ENCODE measurements at places on chromosomes 2 and 18.

- DNase-seq = peak; percentile 21
These were observed 25.3 kb upstream of the SMAD7 start for GRCh38 chr18:48975817-48976649.

DNA sequence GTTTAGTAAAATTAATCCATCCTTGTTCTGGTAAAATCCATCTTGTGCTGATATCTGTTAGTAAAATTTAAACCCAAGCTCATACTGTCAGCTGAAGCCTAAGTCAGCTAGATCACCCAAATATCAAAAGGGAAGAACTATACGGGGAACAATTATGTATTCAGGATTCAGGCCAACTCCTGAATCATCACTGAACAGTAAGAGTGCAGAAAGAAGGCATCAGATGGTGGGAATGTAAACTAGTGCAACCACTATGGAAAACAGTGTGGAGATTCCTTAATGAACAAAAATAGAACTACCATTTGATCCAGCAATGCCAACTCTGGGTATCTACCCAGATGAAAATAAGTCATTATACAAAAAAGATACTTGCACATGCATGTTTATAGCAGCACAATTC, 81.8 kb downstream of the RAPGEF4 start:
- DNase-seq = no peak

DNA sequence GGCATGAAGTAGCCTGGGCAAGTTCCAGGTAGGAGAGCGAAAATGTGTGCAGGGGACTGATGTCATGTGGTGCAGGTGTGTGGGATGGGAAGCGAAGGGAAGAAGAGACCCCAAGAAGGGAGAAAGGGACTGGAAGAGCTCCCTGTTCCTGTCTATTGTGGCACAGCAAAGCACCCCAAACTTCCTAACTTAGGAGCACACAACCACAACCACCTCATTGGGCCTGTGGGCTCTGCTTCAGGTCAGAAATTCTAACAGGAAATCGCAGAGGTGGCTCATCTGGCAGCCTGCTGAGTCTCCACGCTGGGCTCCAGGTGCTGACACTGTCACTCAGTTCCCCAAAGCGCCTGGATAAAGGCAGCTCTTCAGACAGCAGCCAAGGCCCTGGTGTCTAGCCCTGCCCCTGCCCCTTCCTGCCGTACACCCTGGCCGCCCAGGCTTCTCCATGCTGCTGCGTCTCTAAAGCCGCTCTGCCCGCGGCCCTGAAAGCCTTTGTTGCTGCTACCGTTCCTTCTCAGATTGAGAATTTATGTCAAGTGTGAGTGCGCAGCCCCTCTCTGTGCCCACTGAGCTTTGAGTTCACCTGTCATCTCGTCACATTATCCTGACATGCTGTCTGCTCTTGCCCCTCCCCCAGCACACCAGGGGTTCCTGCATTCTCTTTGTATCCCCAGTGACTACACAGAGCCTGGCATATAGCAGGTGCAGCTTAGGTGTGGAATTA, 140.2 kb upstream of the BCL2L11 start:
- DNase-seq = no peak

DNA sequence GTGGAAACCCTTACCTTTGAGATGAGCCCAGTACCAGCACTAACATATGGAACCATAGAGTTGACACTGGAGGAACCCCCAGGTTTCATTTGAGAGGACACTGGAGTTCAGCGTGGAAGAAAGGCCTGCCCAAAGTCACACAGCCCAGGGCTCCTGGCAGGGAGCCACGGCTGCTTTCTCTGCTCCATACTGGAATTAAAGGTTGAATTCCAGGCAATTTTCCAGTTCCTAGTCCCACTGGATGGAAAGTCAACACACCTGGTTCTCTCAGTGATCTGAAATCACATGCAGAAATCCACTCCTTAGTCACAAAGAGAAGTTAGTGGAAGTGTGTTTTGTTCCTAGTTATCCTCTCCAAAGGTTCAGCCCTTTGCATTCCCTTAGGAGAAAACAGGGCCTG, 336.1 kb upstream of the SKOR2 start:
- no peak for DNase-seq

- no peak for DNase-seq
These were observed 22.2 kb downstream of the ZSCAN30 start for GRCh38 chr18:35267809-35268208.

- DNase-seq = no peak
These were observed 179.7 kb downstream of the MREG start for GRCh38 chr2:215833531-215834162.

DNA sequence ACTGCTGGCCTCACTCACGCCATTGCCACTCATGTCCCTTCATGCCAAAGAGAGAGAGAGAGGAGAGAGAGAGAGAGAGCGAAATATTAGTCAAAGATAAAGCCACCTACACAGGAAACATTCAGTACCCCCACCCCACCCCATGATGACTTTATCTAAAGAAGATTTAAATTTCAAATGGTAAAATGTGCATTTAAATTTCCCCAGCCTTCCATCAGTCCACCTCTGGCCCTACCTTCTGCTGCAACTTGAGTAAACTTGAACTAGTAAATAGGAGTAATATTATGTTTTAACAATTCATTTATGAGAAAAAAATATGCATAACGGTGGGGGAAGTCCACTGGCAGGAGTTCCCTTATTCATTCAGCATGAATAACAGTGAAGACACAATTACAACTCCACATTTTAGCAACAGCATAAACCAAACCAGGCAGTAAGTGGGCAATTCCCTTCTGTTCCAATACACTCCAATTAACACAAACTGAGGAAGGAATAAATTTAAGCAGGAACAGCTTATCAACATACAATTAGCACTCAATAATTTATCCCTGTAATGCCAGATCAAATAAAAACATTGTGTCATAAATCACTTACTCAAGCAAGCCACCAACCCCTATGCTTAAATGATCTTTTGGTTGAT, 264.2 kb downstream of the LNPK start:
- no peak for DNase-seq

DNA sequence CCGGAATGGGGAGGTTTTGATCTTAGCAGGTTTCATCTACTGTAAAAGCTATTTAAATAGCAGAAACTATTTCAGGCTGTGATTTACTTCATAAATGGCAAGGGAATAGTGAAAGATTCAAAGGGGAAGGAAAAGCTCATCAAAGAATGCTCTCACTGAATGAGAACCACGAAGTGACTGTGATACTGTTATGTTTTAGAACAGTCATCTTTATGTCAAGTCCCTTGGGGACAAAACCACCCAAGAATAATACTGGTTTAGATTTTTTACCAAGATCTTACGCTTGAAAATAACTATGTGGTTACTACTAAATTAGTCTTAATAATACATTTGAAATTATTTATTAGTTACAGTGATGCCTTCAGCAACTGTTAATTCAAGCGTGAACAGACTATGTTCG, 28.1 kb downstream of the FARSB start:
- no peak for DNase-seq

- DNase-seq = no peak
These were observed 157.1 kb downstream of the GBX2 start for GRCh38 chr2:236010920-236011685.

- DNase-seq = no peak
These were observed 23.7 kb upstream of the COL5A2 start for GRCh38 chr2:189203177-189203799.

DNA sequence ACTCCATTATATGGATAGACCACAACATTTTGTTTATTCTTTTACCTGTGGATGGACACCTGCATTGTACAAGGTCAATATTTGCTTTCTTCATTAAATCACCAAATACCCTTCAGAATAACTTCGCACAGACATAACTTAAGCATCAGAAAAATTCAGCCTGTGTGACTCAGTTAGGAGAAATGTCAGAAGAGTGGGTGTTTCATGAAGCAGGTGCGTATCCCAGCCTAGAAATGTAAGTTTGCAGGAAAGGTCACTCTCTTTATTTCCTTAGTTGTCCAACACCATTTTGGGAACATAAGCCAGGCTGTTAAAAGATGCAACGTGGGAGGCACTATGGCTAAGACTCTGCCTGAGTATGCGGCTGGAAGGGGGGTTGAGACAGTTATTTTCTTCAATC, 48.6 kb upstream of the FHL2 start:
- no peak for DNase-seq

DNA sequence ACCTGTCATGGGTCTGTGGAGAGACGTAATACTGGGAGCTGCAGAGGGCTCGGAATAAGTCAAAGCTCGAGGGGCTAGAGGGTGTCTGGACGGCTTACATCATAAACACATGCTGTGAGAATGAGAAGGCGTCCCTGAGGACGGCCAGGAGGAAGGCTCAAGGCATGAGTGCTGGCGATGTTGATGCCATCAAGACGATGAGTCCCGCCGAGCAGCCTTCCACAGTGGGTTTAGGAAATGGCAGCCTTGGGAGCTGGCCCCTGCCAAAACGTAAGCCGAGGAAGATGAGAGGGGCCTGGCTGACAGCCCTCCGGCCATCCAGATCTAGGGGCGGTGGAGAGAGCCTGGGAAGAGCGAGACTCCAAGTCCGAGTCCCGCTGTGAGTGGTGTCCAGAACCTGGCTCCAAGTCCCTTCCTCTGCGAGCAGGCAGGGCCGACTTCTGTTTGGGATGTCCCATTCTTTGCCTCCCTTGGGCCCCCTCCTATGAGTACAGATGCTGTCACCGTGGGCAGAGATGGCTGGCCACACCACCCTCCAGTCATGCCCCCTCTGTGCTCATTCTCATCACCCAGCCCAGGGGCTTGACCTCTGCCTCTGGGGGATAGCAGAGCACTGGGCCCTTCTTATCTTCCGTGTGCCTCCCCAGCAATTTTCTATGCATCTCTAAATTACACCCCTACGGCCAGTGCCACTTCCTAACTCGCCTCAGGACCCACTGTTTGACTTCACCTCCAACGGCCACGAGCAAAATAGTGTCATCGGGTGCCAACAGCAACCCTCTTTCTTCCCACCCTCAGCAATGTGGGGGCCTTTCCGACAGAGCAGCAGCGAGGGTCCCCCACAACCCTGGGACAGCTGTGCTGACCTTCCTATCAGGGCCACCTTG, 175.7 kb downstream of the FAM210A start:
- no peak for DNase-seq

- DNase-seq = no peak
These were observed 9.8 kb downstream of the POU3F3 start for GRCh38 chr2:104863468-104864279.

DNA sequence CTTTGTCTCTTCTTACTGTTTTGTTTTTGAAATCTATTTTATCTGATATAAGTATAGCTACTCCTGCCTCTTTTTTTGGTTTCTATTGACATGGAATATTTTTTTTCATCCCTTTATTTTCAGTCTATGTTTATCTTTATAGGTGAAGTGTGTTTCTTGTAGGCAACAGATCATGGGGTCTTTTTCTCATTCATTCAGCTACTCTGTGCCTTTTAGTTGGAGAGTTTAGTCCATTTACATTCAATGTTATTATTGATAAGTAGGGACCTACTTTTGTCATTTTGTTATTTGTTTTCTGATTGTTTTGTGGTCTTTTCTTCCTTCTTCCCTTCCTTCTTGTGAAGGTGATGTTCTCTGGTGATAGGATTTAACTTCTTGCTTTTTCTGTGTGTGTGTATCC, 60.0 kb upstream of the STK39 start:
- DNase-seq = no peak

DNA sequence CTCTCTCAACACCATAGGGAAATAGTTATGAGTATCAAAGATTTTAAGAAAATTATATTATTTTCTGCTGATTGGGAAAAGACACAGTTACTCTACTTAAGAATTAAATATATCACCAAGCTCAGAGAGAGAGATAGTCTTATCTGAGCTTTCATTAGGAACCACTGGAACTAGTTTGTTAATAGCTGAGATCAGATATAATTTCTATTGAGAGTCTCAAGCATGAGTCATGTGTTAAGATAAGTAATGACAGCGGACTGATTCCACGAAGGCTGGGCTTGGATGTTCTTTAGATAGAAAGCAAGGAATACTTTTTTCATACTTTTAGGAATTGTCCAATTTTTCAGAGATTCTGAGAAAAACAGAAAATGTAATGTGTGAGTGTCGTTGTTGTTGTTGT, 44.4 kb upstream of the RBM44 start:
- no peak for DNase-seq

GRCh38 chr2:10654069-10654468, 35.7 kb downstream of the NOL10 start:
- DNase-seq = peak; percentile 72

DNA sequence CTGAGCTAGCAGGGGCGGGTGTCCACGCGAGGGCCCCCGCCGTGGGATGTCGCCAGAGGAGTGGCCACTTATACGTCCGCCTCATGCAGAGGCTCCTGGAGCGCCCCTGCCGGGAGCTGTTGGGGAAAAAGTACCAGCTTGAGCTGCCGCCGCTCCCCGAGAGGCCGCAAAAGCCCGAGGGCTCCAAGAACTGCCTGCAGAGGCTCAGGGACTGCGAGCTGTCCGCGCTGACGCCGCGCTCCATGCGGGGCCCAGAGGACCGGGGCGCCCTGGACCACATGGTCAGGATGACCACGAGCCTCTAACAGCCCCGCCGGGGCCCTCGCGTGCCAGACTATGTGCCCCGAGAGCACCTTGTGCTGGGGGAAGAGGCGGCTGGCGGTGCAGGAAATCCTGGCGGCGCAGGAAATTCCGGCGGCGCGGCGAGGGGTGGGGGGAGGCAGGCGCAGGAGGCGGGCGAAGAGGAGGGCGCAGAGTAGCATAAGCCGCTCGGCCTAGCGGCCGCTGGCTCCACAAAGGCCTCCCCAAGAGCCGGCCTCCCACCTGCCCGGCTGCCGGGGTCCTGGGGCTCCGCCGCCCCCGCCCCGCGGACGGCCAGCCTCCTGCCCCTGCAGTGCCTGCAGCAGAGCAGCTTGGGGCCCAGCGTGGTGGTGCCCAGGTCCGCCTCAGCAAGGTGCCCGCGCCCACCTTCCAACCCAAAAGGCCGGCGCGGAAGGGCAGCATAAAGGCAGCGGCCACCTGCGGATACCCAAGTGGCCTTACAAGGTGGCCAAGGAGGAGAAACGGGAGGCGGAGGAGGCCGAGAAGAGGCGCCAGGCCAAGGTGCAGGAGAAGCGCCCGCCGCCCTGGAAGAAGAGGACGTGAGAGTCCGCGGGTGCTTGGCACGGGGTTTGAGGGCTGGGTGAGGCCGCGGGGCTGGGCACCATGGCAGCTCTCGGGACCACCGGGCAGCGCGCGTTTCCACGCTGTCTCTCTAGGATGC, 42.1 kb upstream of the TRIM43B start:
- DNase-seq = peak; percentile 41

GRCh38 chr2:122191331-122191730, 435.9 kb downstream of the TSN start:
- no peak for DNase-seq

DNA sequence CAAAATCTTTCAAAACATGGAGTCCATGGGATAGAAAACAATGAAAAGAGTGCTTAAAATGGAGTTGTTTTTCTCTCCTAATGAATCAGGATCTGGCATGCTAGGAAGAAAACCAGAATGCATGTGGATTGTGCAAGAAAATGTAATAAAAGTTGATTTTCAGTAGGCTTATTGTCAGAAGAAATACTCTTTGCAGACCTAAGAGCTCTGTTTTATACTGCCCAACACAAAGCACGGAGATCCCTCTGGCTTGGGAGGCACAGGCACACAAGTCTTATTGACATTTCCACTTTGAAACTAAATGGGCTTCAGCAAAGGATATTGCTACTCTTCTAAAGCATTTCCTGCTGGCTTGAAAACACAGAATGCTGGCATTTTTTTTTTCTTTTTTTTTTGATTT, 15.5 kb upstream of the DAPL1 start:
- no peak for DNase-seq

GRCh38 chr2:119736021-119736420, 23.7 kb upstream of the PTPN4 start:
- DNase-seq = no peak

GRCh38 chr2:19652811-19653210, 249.0 kb downstream of the TTC32 start:
- DNase-seq = no peak

- no peak for DNase-seq
These were observed 180.6 kb upstream of the CCDC68 start for GRCh38 chr18:55139836-55140235.

All from activated CD4-positive, alpha-beta T cell treated with anti-CD3 and anti-CD28 coated beads, Interleukin-2, amount 50 U/mL, for 24 hours (primary cell).